ENCODE measurements at places on chromosomes 12 and 14.

GRCh38 chr12:52687497-52688385 is 7.5 kb upstream of the KRT1 start:
- no peak for DNase-seq

- no peak for DNase-seq
Observed at GRCh38 chr12:29238822-29239291, 89.8 kb downstream of the FAR2 start.

DNA sequence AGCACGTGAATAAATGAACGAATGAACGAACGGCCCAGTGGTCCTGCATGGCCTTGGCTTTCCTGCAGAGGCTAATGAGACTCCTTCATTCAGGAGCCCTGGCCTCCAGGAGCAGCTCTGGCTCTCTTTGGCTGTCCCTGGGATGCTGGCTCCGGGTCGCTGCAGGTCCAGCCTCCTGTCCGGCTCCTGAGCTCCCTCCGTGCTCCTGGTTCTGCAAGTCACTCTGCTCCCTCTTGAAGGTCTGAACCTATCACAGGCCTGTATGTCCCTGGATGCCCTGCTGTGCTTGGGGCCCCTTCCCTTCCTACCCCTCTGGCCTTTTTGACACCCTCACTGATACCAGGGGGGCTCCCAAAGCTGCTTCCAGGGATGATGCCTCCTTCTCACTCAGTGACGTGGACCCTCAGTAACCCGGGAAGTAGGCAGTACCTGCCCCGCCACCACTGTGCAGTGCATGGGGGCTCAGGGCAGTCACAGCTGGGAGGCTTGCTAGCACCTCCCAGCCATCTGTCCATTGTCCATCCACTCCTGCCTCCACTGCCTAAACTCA is 133.7 kb upstream of the C14orf180 start:
- DNase-seq, result no peak

GRCh38 chr12:75947156-75947723 is 84.3 kb downstream of the PHLDA1 start:
- no peak for DNase-seq

- no peak for DNase-seq
Observed at GRCh38 chr12:20259786-20260185, 108.6 kb upstream of the PDE3A start.

- DNase-seq, result no peak
Observed at GRCh38 chr12:132116709-132117557, 27.2 kb downstream of the DDX51 start.

DNA sequence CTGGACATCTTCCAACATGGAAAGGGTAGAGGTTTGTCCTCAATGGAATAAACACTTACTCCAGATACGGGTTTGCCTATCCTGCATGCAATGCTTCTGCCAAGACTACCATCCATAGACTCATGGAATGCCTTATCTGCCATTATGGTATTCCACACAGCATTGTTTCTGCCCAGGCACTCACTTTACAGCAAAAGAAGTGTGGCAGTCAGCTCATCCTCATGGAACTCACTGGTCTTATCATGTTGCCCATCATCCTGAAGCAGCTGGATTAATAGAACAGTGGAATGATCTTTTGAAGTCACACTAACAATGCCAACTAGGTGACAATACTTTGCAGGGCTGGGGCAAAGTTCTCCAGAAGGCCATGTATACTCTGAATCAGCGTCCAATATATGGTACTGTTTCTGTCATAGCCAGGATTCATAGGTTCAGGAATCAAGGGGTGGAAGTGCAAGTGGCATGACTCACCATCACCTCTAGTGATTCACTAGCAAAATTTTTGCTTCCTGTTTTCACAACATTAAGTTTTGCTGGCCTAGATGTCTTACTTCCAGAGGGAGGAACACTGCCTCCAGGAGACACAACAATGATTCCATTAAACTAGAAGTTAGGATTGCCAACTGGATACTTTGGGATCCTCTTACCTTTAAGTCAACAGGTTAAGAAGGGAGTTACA is 140.4 kb downstream of the SLC35F4 start:
- DNase-seq, result no peak

GRCh38 chr12:62578726-62579125 is 112.1 kb downstream of the MON2 start:
- DNase-seq, result no peak

GRCh38 chr14:104383996-104384775 is 195.4 kb upstream of the C14orf180 start:
- no peak for DNase-seq

DNA sequence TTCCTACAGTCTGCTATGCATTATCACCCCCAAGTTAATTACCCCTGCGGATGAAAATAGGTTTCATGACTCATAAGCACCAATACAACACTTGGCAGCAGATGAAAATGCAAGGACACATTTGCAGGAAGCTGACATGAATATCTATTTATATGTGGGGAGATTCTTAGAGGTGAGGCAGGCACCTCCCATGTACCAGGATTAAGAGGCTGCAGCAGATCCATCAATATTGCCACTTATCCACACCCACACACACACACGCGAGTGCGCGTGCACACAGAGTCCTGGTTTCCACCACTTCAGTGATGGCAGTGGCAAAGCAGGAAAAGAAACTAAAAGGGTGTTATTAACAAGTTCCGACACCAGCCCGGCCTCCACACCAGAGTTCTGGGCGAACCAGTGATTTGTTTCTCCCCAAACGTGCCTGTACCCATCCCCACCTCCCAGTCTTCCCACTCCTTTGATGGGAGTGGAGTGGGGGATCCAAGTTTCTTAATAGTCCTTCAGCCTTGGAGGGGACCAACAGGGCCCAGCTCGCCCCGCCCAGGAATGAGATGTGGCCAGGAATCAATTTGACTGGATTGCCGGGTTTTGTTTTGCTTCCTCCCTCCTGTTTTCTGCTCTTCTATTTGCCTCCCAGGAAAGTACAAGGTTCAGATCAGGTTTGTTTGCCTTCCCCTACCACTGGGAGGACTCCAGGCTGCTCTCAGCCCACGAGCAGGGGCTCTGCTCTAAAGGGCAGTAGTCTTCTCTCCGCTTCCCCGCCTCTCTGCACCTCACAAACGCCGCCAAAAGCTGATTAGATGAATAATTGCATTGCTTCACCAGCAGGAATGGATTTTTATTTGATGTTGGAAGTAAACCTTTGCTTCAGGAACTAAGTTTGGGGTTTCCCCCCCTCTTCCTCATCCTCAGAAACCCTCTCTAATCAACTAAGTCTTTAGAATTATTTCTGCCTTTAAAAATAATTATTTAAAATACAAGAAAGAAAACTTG is 5.2 kb downstream of the IRF2BPL start:
- DNase-seq, result no peak

DNA sequence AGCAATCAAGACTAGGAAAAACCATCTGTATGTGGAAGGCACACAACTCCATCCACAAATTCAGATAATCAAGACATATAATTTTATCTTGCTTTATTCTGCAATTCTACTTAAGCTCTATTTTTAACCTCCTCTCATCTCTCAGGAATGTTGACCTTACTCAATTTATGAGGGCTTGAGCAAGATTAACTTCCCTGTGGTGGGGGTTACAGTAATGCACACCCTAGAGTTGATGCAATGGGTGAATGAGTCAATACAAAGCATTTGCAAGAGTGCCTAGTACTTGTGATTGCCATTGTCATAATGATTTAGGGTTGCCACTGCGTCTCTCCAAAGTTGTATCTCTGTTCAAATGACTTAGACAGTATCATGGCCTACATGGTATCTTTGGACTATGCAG is 1598.4 kb upstream of the TMEM132C start:
- DNase-seq, result no peak

GRCh38 chr14:76191297-76191696 is 39.6 kb downstream of the GPATCH2L start:
- peak; percentile 49 for DNase-seq
